ENCODE measurements at places on chromosomes 7 and 10.
A peak's percentile ranks its signal among the peaks of the same experiment; 100 is the strongest.

DNA sequence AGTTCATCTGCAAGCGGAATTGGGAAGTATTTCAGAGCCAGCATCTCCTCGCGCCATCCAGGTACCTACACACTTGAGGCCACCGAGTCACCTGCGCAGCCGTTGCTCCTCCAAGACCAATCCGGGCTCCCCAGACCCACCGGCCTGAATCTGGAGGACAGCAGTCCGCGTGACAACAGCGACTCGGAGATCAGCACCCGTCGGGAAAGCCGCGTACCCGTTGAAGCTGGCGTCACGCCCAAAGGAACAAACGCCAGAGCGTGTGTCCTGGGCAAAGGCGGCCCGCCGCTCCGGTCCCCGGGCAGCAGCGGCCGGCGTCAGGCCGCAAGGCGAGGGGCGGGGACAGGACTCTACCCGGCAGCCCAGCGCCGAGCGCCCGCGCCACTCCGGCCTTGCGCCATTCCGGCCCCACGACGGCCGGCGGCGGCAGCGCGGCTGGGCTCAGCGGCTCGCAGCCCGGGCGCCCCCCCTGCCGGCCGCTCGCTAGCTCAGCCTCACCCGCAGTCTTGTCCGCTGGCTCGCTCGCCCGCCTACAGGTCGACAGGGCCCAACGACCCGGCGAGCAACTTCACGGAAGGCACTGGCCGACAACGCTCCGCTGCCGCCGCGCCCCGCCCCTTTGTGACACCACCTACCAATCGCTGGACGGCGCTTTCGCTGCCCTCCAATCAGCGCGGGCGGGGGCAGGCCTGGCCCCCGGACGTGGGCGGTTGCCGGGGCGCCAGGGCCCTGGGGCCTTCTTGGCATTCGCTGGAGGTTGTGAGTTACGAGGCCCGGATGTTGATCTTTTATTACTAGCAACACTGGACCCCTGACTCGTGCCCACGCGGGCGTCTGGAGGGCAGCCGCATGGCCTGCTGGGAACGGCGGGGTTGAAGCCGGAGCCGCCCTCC lies at the start of gene ZFAND4:
Gene ZFAND4 (minus strand): TSS at position 592 of the 893 bp plus-strand sequence. CDS start 9,047 bp downstream, outside the sequence.
- peak; percentile 95 for DNase-seq

GRCh38 chr10:89516149-89516832 lies 19.1 kb downstream of the SLC16A12 start:
- DNase-seq: no peak

DNA sequence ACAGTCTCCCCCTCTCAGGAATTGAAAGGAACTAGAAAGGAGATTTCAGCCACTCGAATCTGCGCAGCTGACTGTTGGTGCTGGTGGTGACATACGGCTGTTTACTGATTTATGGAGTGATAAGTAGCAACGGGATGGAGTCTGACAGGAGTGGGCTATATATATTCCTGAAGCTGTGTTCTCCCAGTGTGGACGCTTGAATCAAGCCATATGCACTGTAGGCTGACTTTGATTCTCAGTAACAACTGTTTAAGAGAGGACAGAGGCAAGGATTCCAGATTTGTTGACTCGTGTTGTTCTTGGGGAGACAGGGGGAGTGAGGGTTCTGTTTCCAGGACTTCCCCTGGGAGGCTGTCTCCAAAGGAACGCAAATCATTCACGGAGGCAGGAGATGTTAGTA lies 260.1 kb upstream of the AUTS2 start:
- DNase-seq: no peak

GRCh38 chr10:97024168-97025073 lies 161.3 kb downstream of the SLIT1 start:
- DNase-seq: no peak

DNA sequence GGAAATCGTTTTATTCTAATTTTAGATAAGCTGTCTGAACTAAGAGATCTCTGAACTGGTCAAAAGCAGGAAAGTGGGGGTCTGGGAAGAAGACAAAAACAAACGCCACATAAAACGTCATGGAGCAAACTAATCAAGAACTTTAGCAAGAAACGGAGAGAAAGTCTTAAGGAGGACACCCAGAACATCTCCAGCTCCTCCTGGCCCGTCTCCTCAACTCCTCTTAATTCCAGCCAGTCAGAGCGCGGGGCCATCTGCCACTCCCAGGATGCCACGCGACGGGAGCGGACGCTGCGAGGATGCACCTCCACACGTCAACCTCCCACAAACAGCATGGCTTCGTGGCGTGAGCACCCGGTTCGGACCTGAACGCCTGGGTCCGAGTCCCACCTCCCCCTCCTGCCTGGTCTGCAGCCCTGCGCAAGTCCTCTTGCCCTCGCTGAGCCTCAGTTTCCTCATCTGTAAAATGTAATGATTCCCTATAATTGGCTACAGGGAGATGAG lies 598 bp downstream of the MMS19 start:
- peak; percentile 0 for DNase-seq

DNA sequence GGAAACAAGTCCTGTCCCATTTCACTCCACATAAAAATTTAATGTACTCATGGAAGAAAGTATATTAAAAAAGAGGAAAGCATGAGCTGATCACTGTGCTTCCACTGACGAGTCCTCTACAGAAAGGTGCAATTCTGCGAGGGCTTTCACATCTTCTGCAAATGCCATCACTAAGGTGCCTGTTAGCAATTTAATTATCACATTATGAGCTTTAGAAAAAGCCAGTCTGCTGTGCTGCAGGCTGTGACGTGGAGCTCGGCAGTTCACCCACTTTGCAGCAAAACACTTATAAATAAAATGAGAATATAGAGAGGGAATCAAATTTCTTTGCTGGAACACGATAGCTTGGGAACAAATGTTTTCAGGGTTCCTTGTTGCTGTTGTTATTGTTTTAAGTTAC lies 22.5 kb upstream of the NEUROD6 start:
- no peak for DNase-seq

GRCh38 chr10:21463436-21463835 lies 62.0 kb downstream of the SKIDA1 start:
- DNase-seq: no peak

- DNase-seq: no peak
Observed at GRCh38 chr7:50589364-50589763, 24.2 kb upstream of the DDC start.

GRCh38 chr10:29392376-29393021 lies 103.6 kb downstream of the LYZL1 start:
- peak; percentile 27 for DNase-seq

- no peak for DNase-seq
Observed at GRCh38 chr10:43231523-43232078, 35.3 kb downstream of the RASGEF1A start.

GRCh38 chr10:63722537-63722936 lies 201.3 kb downstream of the REEP3 start:
- DNase-seq: no peak

- no peak for DNase-seq
Observed at GRCh38 chr10:5564537-5565204, 39.9 kb downstream of the CALML3 start.

DNA sequence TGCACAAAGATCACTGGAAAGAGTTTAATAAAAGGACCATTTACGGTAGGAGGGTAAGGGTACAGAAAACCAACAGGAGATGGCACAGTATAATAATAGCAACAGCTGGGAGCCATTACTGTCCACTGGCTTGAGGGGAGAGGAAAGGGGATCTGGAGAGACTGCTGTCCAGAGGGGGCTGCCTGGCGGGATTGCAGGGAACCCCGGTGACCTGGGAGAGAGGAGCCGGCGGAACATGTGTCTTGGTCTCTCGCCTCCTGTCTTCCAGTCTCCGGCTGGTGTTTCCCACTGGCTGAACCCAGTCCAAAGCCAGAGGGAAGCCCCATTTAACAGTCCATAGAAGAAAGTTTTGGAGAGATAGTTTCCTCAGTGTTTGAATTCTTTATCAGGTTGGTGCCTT lies 57.5 kb upstream of the PODXL start:
- DNase-seq: no peak

- no peak for DNase-seq
Observed at GRCh38 chr7:65444899-65445823, 71.5 kb downstream of the ZNF92 start.

DNA sequence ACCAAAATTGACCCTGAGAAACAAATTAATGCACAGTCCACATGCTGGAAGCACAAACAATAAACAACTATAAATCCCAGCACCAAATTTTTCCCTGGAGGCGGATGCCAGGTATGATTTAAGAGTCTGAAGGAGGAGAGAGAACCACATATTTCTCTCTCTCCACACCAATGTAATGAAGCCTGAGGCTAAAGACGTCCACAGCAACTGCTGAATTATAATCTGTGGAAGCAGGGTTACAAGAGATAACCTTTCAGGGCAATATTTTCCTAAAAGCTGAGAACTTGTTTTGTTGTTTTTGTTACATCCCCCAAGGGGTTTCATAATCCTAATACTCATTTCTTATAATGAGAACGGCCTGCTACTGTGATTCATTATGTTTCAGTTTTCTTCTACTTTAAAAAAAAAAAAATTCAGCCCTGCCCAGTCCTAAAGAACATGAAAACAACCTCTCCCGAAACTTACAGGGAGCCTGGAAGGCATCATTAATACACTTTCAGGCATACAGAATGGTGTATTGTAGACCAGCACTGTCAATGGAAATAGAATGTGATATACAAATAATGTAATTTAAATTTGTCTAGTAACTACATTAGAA lies 48.5 kb upstream of the ABLIM1 start:
- no peak for DNase-seq

DNA sequence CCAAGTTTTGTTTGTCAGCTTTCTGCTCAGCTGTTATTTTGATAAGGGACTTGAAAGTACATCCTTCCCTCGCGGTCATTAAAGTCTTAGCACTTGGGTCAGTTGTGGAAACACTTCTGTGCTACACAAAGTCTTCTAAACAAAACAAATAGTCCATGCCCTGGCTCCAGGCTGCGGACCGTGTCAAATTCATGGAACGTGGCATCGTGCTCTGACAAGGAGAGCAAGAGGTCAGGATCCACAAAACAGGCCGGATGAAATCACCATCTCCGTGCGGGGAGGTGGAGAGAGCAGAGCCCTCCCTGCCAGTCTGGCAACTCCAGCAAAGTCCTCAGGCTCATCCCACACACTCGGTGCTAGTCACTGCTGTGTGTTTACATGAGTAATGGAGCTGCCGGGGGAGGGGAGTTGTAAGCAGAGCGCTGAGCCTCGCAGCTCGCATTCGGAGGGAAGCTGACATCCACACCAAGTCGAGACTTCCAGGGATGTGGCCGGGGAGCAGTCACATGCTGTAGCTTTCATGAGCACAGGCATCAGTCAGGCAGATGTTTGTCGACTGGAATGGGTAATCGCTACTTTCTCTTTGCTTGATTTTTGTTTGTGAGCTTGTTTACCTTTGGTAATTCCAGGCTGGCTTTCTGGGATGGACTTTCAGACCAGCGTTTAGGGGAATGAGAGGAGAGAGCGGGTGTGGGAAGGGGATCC lies 147.6 kb downstream of the ARID5B start:
- peak; percentile 69 for DNase-seq

DNA sequence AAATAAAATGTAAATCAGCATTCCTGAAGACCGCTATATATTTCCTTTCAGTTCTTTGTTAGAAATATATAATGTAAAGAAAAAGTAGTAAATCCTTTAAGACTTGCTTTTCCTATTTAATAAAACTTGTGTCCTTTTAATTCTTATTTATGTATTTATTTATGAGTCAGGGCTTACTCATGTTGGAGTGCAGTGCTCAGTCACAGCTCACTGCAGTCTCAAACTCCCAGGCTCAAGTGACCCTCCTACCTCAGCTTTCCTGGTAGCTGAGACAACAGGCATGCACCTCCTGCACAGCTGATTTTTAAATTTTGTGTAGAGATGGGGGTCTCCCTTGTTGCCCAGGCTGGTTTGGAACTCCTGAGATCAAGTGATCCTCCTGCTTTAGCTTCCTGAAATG lies 724.5 kb downstream of the ANKRD7 start:
- no peak for DNase-seq

DNA sequence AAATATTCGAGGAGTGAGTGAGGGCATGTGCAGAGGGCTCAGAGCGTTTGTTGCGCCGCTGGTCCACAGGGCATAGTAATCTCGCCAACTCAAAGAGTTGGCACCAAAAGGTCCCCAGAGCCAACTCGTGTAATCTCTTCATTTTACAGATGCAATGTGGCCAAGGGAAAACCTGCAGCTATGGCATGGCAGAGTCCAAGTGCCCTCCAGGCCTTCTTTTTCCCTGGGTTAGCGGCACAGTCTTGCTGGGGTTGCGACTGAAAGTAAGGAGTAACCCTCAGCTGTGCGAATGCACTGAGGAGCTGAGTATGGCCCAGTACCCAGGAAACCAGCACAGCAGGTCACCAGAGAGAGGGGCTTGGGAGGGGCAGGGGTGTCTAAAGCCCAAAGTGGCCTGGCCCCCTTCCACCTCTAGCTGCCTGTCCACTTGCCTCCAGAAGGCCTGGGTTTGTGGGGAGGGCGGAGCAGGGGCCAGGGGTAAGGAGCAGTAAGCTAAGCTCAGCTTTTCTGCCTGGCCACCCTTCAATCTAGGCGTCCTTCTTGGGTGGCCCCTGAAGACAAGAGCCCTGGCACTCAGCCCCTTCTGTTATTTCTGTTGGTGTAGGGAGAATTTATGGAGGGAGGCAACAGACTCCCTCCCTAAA lies 3.3 kb upstream of the GAD2 start:
- no peak for DNase-seq

DNA sequence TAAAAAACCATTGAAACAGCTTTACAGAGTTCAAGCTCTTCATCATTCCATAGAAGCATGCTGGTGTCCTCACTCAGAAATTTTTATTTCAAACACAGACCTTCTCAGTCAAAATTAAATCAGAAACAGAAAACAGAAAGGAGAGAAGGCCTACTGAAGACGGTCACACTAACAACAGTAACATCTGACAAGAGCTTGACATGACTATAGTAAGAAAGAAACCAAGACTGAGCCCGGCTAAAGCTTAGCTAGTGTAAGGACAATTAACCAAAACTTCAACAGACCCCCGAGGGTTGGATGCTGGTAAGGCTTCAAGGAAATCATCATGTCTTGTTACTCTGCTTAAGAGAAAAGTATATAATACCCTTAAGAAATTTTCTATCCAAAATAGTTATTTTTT lies 38.6 kb downstream of the MTPN start:
- DNase-seq: no peak

GRCh38 chr10:62911210-62911963 lies 95.2 kb upstream of the EGR2 start:
- no peak for DNase-seq

All from NCI-H774 (cell line).